ENCODE measurements at places on chromosomes 3 and 15.

GRCh38 chr3:128486681-128487537 lies 6.1 kb downstream of the GATA2 start:
- peak; percentile 19 for DNase-seq

DNA sequence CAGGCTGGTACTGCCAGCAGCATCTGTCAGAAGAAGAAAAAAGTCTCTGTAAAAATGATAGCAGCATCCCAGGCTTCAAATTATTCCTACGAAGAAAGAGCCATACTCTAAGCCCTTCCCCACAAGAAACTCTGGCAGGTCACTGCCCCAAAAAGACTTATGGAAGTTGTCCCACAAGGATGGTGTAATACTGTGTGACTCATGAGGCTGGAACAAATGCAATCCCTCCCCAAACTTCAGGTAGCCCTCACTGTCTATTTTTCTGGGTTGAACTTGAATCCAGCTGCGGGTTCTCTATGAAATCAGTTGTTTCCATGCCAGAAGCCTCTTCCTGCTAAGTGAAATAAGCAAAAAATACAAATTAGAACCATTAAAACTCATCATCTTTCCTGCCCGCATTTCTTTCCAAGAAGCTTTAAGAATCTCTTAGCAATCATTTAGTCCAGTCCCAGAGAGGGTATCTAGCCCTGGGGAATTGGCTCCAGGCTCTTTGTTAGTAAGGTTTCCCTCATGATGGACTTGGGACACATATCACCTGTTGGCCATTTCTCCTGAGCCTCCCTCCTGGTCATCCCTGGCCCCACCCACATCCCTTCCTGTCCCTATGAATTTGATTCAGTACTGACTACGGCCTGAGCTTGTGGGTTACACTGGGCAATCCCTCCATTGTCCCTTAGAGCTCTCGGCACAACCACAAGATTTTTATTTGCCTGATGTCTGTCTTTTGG lies 51.7 kb downstream of the FAM174B start:
- no peak for DNase-seq

GRCh38 chr15:98968576-98968975 lies 39.0 kb downstream of the PGPEP1L start:
- DNase-seq: no peak

GRCh38 chr3:33071946-33072345 lies 25.0 kb downstream of the GLB1 start:
- DNase-seq: no peak

DNA sequence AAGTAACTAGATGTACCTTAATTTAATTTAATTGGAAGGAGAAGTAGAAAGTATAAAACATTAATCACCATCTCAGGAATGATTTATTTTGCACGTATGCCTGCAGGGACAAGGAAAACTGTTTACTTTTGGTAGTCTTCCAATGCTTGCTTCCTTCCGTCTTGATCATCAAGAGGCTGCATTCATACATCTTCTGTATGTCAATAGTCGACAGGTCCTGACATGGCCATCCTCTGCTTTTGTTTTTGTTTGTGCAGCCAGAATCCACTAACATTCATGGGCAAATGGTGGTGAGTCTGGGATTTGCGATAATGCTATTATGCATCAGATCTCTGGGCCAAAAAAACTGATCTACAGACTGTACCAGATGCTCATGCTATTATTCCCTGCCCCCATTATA lies 56.6 kb upstream of the ZPLD1 start:
- no peak for DNase-seq

GRCh38 chr3:137687181-137687879 lies 76.8 kb upstream of the SOX14 start:
- no peak for DNase-seq

DNA sequence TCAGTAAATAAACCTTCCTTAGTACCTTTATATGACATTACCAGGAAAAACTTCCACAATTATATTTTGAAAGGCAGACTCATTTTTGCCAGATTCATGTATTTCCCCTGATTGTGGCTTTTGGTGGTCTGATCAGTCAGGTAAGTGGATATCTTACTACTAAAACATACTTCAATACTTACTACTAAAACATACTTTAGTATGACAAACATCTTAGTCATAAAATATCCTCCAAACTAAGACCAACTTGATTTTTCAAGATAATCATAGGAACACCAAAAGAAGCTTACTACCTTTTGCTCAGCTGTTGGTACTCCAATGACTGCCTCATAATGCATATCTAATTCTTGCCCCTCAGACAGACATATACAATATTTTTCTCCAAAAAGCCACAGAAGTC lies 9.3 kb downstream of the TJP1 start:
- no peak for DNase-seq

All from DMS 273 treated with DMSO at 0.1 percent for 48 hours (cell line).